ENCODE measurements at places on chromosomes 16 and 17.

- H3K4me1 ChIP-seq: peaks cover 3% of the 10 kb centered on the region
- peak overlapping the region; percentile 56 for H3K27ac ChIP-seq
- no peak overlapping the region for H3K4me3 ChIP-seq
- no peaks in the 10 kb centered on the region for H3K27me3 ChIP-seq
- no peaks in the 10 kb centered on the region for H3K36me3 ChIP-seq
- DNase-seq: no peak
Observed at GRCh38 chr17:41814195-41814594, 1.4 kb downstream of the FKBP10 start.

GRCh38 chr16:84537491-84538151 lies 33.2 kb upstream of the MEAK7 start:
- no peak overlapping the region for H3K4me3 ChIP-seq
- no peak for DNase-seq
- H3K36me3 ChIP-seq: no peaks in the 10 kb centered on the region
- no peaks in the 10 kb centered on the region for H3K27me3 ChIP-seq

GRCh38 chr17:64146418-64147109 lies 16.6 kb upstream of the ERN1 start:
- peak overlapping the region; percentile 97 for H3K27ac ChIP-seq
- no peaks in the 10 kb centered on the region for H3K27me3 ChIP-seq
- H3K4me3 ChIP-seq: peak overlapping the region; percentile 81
- H3K4me1 ChIP-seq: peaks cover 10% of the 10 kb centered on the region

DNA sequence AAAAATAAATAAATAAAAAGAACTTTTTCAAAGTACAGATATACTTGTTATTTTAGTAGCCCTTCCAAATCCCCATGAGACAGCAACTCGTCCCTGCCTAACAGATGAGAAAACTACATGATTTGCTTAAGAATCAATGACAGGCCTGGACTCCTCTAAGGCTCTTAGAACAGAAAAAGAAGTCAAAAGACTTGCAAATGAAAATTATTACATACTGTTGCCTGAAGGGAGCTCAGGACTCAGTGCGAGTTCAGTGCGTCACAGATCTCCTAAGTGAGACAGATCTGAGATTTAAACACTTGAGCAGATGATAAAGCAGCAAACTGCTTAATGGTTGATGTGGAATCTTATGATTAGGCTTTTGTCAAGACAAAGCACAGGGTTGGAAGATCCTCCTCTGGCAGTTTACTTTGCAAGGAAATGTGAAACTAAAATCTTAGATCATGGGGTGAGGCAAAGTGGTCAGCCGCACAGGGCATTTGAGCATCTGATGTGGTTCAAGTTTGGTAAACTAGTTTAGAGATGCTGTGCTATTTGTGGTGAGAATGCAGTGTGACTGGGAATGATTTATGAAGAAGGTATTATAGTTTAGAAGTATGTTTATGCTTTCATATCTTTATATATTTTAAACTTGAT lies 138.1 kb downstream of the TRIM37 start:
- DNase-seq: no peak
- no peak overlapping the region for H3K27ac ChIP-seq

- no peak overlapping the region for H3K4me3 ChIP-seq
- H3K4me1 ChIP-seq: no peaks in the 10 kb centered on the region
- H3K27ac ChIP-seq: no peak overlapping the region
- no peak for DNase-seq
- no peaks in the 10 kb centered on the region for H3K27me3 ChIP-seq
Observed at GRCh38 chr17:18954321-18954720, 2.4 kb downstream of the SLC5A10 start.

DNA sequence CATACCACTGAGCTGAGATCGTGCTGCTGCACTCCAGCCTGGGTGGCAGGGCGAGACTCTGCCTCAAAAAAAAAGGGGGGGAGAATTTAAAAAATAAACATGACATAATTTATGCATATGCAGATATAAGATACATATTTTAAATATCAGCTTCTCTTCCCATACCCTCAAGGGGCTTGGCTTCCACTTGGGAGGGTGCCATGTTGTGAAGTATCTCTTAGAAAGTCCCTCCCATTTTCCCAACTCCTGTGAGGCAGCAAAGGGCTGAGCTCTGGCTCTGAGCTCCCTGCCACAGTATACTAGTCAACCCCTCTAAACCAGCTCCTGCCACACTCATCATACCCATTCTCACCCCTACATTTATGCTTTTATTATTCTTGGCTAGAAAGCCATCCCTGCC lies 39.4 kb downstream of the MYH11 start:
- H3K27me3 ChIP-seq: no peaks in the 10 kb centered on the region
- no peaks in the 10 kb centered on the region for H3K4me1 ChIP-seq
- no peak overlapping the region for H3K27ac ChIP-seq
- no peak overlapping the region for H3K4me3 ChIP-seq

DNA sequence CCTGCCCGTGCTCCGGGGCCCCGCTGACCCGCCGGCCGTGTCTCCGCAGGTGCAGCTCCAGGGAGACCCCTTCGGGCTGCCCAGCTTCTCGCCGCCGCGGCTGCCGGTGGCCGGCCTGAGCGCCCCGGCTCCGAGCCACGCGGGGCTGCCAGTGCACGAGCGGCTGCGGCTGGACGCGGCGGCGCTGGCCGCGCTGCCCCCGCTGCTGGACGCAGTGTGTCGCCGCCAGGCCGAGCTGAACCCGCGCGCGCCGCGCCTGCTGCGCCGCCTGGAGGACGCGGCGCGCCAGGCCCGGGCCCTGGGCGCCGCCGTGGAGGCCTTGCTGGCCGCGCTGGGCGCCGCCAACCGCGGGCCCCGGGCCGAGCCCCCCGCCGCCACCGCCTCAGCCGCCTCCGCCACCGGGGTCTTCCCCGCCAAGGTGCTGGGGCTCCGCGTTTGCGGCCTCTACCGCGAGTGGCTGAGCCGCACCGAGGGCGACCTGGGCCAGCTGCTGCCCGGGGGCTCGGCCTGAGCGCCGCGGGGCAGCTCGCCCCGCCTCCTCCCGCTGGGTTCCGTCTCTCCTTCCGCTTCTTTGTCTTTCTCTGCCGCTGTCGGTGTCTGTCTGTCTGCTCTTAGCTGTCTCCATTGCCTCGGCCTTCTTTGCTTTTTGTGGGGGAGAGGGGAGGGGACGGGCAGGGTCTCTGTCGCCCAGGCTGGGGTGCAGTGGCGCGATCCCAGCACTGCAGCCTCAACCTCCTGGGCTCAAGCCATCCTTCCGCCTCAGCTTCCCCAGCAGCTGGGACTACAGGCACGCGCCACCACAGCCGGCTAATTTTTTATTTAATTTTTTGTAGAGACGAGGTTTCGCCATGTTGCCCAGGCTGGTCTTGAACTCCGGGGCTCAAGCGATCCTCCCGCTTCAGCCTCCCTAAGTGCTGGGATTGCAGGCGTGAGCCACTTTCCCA lies 5.9 kb downstream of the CTF1 start:
- H3K27ac ChIP-seq: peak overlapping the region; percentile 92
- no peaks in the 10 kb centered on the region for H3K36me3 ChIP-seq
- peak; percentile 34 for DNase-seq
- H3K27me3 ChIP-seq: no peaks in the 10 kb centered on the region

- no peaks in the 10 kb centered on the region for H3K4me1 ChIP-seq
- H3K36me3 ChIP-seq: peaks cover 10% of the 10 kb centered on the region
- no peak for DNase-seq
- no peaks in the 10 kb centered on the region for H3K27me3 ChIP-seq
Observed at GRCh38 chr17:82178499-82179261, 34.0 kb downstream of the CCDC57 start.

DNA sequence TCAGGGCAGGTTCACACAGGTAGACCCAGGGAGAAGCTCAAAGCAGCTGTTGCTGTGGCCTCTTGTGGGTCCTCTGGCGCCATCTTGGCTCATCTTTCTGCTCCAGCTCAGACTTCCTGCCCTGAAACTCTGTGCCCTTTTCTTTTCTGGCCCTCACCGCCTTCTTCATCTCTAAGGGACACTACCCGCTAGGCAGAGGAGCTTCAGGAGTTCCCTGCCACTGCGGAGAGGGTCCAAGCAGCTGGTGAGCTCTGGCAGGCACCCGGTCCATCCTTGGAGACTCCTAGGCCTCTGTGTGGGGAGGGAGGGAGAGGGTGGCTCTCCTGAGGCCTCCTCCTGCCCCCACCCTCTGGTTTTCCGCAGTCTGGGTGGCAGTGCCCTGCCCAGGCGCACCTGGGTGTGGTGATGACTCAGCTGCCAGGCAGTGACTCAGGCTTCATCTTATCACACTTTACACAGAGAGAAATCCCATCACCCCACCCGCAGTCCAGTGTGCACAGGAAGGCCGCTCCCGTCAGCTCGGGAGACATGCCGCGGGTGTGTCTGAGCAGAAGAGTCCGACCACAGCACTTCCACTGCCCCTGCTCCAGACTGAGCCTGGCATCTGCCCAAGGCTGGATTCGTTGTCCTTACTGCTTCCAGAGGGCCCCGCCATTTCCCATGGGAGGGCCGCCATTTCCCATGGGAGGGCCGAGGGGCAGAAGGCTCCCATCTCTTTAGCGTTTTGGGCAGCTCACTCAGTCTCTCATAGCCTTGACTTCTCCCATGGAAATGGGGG lies 7.3 kb downstream of the NT5C start:
- H3K4me3 ChIP-seq: no peak overlapping the region
- H3K27me3 ChIP-seq: no peaks in the 10 kb centered on the region
- no peak for DNase-seq
- no peaks in the 10 kb centered on the region for H3K4me1 ChIP-seq
- H3K27ac ChIP-seq: peak overlapping the region; percentile 43

DNA sequence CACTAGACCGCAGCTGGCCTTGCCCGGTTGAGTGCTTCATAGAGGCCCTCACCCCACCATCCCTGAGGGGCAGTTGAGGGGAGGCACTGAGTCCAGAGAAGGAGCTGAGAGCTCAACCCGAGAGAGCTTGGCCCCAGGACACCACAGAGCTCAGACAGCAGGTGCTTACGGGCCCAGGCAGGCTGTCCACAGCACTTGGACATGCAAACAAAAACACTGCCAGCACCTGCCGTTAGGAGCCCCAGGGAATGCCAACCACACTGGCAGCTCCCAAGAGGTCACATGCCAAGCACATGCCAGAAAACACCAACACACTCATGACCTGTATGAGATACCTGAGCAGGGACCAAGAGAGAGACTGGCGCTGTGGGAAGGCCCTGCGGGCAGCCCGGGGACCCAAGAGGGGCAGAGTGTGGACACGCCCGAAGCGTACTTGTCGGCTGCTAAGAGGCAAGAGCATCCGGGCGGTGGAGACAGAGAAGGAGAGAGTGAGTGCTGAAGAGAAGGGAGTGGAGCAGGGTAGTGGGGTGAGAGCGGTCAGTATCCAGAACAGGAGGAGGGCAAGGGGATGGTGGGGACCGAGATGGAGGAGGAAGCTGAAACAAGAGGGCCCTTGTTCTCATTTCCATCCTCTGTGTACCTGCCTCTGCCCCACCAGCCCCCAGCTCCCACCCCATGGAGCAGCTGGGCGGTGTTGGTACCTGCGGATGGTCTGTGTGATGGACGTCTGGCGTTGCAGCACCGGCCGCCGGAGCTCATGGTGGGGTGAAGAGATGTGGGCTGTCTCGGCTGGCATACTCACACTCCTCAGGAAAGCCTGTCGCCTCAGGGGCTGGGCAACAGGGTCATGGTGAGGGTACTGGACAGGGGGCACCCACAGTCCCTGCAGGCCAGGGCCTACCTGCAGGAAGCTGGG lies 8.2 kb downstream of the RHBDF1 start:
- H3K4me3 ChIP-seq: no peak overlapping the region
- no peak overlapping the region for H3K27ac ChIP-seq
- peak; percentile 55 for DNase-seq
- peaks cover 7% of the 10 kb centered on the region for H3K36me3 ChIP-seq
- H3K27me3 ChIP-seq: no peaks in the 10 kb centered on the region

- no peak overlapping the region for H3K4me3 ChIP-seq
- peak overlapping the region; percentile 71 for H3K27ac ChIP-seq
- H3K36me3 ChIP-seq: no peaks in the 10 kb centered on the region
Observed at GRCh38 chr17:76697702-76698465, 12.9 kb downstream of the MXRA7 start.

GRCh38 chr16:89960966-89961365 lies 12.4 kb downstream of the DEF8 start:
- no peak overlapping the region for H3K27ac ChIP-seq
- no peak for DNase-seq
- no peak overlapping the region for H3K4me3 ChIP-seq

GRCh38 chr17:13765701-13766100 lies 164.0 kb upstream of the HS3ST3A1 start:
- no peak overlapping the region for H3K4me3 ChIP-seq
- DNase-seq: no peak
- no peak overlapping the region for H3K27ac ChIP-seq
- H3K4me1 ChIP-seq: no peaks in the 10 kb centered on the region
- no peaks in the 10 kb centered on the region for H3K36me3 ChIP-seq

GRCh38 chr17:76007850-76008165 lies 7.2 kb downstream of the CDK3 start:
- H3K4me3 ChIP-seq: no peak overlapping the region
- no peak for DNase-seq
- no peak overlapping the region for H3K27ac ChIP-seq

- peak; percentile 39 for DNase-seq
- no peaks in the 10 kb centered on the region for H3K4me1 ChIP-seq
- peak overlapping the region; percentile 70 for H3K27ac ChIP-seq
- H3K36me3 ChIP-seq: no peaks in the 10 kb centered on the region
- H3K4me3 ChIP-seq: no peak overlapping the region
Observed at GRCh38 chr17:40903129-40903847, 18.2 kb upstream of the KRT20 start.

GRCh38 chr17:29740017-29740416 lies 117.3 kb upstream of the CORO6 start:
- no peaks in the 10 kb centered on the region for H3K36me3 ChIP-seq
- H3K27me3 ChIP-seq: no peaks in the 10 kb centered on the region
- no peak for DNase-seq
- no peak overlapping the region for H3K27ac ChIP-seq

- DNase-seq: no peak
- no peak overlapping the region for H3K4me3 ChIP-seq
- H3K4me1 ChIP-seq: no peaks in the 10 kb centered on the region
- H3K36me3 ChIP-seq: no peaks in the 10 kb centered on the region
Observed at GRCh38 chr16:74562117-74562516, 44.8 kb downstream of the GLG1 start.

GRCh38 chr17:55383771-55384642 lies 37.6 kb downstream of the MMD start:
- H3K27me3 ChIP-seq: no peaks in the 10 kb centered on the region
- H3K36me3 ChIP-seq: no peaks in the 10 kb centered on the region
- no peak overlapping the region for H3K4me3 ChIP-seq

- H3K4me1 ChIP-seq: peaks cover 15% of the 10 kb centered on the region
- no peaks in the 10 kb centered on the region for H3K27me3 ChIP-seq
Observed at GRCh38 chr17:49739641-49740271, 24.2 kb downstream of the FAM117A start.

- no peaks in the 10 kb centered on the region for H3K4me1 ChIP-seq
- H3K4me3 ChIP-seq: no peak overlapping the region
- no peaks in the 10 kb centered on the region for H3K36me3 ChIP-seq
- no peak overlapping the region for H3K27ac ChIP-seq
Observed at GRCh38 chr17:36131421-36131820, 27.8 kb downstream of the CCL4 start.

- H3K36me3 ChIP-seq: no peaks in the 10 kb centered on the region
- no peak for DNase-seq
- H3K27me3 ChIP-seq: no peaks in the 10 kb centered on the region
- no peak overlapping the region for H3K27ac ChIP-seq
- H3K4me3 ChIP-seq: no peak overlapping the region
Observed at GRCh38 chr16:17343728-17344127, 127.0 kb downstream of the XYLT1 start.

All from breast epithelium (tissue), 4 donors.